ENCODE measurements at places on chromosomes 3 and 15. TPM values are rescaled to one million over a fixed set of nuclear protein-coding genes. Genes with fewer than 3 reads are reported as not detected.

GRCh38 chr15:78923015-78923414 lies 21.8 kb downstream of the CTSH start:
- DNase-seq = no peak

DNA sequence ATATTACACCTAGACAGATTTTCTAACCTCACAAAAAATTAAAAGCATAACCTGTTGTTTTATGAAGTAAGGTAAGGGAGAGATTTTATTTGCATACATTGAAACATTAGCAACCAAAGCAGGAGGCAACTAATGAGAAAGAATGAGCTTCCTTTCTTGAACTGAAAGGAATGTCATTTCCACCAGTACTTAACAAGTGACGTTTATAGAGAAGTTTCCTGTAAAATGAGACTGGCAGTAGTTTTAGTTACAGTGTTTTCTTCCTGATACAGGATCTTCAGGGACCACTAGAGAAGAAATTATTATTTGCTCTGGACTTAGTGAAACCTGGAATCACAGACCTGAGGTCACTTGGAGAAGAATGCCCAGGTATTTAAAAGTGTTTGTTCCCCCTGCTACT lies 27.4 kb upstream of the FRMD5 start:
- DNase-seq = no peak

Gene THPO
- total RNA-seq = not detected

- DNase-seq = no peak
These were observed 307.9 kb downstream of the CLSTN2 start for GRCh38 chr3:140242818-140243276.

DNA sequence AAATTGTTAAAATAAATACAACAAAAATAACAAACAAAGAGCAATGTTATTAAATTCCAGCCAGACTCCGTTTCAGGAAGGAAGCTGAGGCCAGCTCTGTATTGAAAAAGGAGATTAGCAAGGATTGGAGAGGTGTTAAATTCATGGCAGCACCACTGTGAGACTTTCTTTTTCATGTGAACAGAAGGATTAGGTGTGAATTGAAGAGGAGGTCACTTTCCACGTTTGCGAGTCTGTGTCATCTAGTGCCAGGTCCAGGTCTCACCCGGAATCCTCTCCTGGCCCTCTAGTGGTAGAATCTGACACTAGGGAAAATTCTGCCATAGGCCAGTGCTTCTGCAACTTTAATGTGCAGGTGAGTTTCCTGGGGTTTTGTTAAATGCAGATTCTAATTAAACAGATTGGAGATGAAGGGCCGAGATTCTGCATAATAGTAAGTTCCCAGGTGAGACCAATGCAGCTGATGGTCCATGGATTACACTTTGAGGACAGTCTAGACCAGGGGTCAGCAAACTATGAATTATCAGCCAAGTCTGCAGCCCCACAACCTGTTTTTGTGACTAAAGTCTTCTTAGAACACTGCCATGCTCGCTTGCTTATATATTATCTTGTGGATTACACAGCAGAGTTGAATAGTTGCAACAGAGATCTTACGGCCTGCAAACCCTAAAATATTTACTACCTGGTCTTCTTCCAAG lies 9.2 kb upstream of the SLC6A1 start:
- peak; percentile 16 for DNase-seq

DNA sequence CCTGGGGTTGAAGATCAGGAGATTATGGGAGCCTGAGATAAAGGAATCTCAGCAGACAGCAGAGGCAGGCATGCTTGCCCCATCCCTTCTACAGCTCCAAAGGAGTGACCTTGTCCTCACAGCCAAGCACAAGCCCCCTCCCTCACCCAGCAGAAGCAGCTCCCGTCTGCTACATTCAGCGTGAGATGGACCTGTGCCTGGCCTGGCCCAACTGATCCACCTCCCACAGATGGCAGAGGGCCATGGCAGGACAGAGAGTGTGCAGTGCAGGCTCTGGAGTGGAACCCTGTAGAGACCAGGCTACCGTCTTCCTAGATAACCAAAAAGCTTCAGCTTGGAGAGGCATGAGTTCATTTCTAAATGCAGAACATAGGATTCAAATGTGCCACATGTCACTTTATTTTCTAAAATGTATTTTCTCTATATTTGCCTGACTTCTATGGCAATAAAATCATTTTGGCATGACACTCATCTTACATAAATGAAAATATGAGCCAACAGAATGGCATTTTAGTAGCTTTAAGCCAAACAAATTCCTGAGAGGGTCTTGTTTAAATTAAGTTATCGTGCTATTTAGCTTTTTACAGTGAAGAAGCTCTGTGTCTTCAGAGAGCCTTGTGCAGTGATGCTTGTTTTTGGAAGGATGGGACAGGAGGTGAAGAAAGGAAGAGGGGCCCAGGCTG lies 43.7 kb downstream of the SLC12A8 start:
- DNase-seq = peak; percentile 2

Gene STRA6
- 2.2 TPM for total RNA-seq

Gene LMCD1
- 50.6 TPM for total RNA-seq

Gene DUOXA2
- total RNA-seq = not detected

GRCh38 chr3:126441256-126441880 lies 34.3 kb downstream of the ZXDC start:
- DNase-seq = no peak

All from HFFc6 (cell line).